ENCODE measurements at places on chromosomes 4 and X. TPM values are rescaled to one million over a fixed set of nuclear protein-coding genes. Genes with fewer than 3 reads are reported as not detected.
A peak's percentile ranks its signal among the peaks of the same experiment; 100 is the strongest.

The MAGEB4 gene
- total RNA-seq, result not detected

The AMBN gene
- total RNA-seq, result not detected

The DDIT4L gene
- not detected for total RNA-seq

The PAGE2B gene
- total RNA-seq, result not detected

DNA sequence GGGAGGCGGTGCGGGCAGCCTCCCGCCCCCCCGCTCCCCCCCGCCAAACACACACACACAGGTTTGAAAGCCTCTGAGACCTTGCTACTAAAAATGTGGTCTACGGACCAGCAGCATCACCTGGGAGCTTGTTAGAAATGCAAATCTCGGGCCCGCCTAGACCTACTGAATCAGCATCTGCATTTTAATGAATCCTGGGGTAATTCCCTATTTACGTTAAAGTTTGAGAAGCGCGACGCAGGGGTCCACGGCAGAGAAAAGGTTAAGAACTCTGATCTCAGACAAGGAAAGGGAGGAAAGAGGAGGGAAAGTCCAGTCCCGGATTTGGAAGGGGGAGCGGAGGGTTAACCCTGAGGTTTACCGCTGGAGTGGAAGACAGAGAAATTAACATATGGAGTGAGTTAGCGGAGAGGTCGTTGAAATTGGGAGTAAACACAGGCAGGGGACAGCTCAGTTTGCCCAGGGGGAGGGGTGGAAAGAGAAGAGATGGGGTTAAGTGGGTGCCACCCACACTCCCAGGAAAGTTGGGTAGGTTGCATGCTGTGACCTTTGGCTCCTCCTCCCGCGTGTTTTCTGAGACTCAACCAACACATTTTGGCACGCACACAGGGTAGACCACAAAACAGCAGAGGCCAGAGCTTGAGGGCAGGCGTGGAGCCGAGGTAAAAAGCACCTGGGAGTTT, 483.6 kb downstream of the BCOR start:
- DNase-seq, result peak; percentile 32

GRCh38 chr4:133467290-133467947, 318.3 kb downstream of the PCDH10 start:
- no peak for DNase-seq

DNA sequence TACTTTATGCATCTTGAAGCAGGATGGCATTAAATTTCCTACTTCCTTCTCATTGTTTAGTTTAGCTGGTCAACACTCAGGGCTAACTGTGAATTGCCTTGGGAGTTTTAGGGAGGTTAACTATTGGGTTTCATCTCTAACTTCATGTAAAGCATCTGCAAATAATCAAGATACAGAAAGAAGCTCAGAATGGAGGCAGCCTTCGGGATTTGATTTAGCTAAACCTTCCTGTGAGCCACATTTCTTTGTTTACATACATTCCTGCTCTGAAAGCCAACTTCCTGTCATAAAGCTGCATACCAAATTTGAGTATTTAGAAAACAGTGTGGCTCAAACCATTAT, 131.7 kb upstream of the PCDH18 start:
- no peak for DNase-seq

DNA sequence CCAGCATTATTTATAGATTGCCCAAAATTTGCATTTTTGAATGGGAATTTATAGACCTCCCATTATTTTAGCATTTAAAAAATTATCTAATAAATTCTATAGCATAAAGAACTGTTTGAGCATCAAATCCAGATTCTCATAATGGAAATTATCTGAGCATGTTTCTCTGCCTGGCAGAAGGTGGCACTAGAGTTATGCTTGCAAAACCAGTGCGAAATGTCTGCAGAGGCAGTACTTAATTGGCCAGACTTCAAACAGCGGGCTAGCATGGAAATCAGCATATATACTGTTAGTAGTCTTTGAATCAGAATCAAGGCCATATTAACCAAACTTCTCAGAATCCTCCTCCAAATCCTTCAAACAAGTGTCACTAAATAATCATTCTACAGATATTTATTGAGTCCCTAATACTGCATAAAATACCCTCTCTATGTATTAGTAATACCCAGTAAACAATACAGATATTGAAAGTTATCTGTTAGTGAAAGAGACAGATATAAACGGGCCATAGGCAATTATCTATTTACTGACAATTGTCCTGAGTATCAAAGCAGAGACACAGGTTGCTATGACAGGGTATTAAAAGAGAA, 78.7 kb upstream of the DCLK2 start:
- DNase-seq, result peak; percentile 53

GRCh38 chr4:147794787-147795413, 63.0 kb downstream of the ARHGAP10 start:
- no peak for DNase-seq

DNA sequence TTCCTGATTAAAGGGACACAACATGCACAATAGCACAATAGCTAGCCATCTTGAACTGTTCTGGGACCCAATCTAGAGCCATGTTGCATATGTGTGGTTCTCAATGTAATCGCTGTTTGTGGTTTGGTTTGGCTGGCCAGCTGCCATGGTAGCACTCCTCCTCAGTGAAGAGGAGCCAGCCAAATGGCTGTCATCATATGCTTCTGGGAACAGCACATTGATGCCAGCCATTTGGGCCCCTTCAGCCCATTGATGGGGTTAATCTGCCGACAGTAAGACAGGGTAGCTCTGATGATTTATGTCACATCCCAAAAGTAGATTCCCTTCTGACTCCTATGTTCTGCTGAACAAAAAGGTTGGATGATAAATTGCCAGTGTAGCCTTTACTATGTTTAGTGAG, 48.5 kb downstream of the AWAT2 start:
- DNase-seq, result no peak

- no peak for DNase-seq
These were observed 226.0 kb downstream of the SPRY1 start for GRCh38 chr4:123622572-123622971.

- DNase-seq, result no peak
These were observed 24.5 kb downstream of the DAPP1 start for GRCh38 chr4:99841129-99841528.

The SEC31A gene
- total RNA-seq, result 60.6 TPM

The MAGEA2B gene
- not detected for total RNA-seq
